ENCODE measurements at places on chromosomes 5 and 9. TPM values are rescaled to one million over a fixed set of nuclear protein-coding genes. Genes with fewer than 3 reads are reported as not detected.

GRCh38 chr9:23309800-23310199, 516.2 kb downstream of the ELAVL2 start:
- DNase-seq: no peak

GRCh38 chr9:37038302-37038942, 4.4 kb upstream of the PAX5 start:
- no peak for DNase-seq

GRCh38 chr9:3823842-3824475, 298.2 kb upstream of the RFX3 start:
- no peak for DNase-seq

GRCh38 chr5:119961993-119962392, 332.6 kb downstream of the FAM170A start:
- DNase-seq: no peak

DNA sequence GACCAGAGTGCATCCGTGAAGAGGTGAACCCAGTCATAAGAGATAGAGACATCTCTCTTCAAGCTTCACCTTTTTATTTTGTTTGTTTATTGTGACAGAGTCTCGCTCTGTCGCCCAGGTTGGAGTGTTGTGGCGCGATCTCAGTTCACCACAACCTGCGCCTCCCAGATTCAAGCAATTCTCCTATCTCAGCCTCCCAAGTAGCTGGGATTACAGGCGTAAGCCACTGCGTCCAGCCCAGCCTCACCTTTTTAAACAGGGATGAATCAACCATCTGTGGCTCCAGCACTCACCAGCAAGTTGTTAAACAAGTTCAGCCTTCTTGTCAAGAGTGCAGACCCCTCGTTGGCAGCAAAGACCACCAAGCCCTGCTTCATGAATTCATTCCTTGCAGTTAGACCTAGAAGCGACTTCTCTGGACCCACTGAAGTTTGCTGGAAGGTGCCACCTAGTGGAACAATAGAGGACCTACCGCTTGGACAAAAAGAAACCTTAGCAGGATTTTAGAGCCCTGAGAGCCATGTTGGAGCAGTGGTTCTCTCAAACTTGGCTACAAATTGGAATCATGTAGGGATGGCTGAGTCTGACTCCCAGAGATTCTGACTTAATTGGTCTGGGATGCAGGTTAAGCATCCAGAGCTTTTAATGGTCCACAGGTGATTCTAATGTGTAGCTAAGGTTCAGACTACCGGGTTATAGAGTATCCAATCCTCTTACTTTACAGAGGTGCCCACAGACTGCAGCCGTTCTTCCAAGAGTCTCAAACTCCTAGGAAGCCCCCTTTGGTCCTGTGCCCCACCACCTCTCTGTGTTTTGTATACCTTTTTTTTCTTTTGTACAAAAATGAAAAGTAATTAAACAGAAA, 10.5 kb upstream of the GALNT10 start:
- DNase-seq: no peak

DNA sequence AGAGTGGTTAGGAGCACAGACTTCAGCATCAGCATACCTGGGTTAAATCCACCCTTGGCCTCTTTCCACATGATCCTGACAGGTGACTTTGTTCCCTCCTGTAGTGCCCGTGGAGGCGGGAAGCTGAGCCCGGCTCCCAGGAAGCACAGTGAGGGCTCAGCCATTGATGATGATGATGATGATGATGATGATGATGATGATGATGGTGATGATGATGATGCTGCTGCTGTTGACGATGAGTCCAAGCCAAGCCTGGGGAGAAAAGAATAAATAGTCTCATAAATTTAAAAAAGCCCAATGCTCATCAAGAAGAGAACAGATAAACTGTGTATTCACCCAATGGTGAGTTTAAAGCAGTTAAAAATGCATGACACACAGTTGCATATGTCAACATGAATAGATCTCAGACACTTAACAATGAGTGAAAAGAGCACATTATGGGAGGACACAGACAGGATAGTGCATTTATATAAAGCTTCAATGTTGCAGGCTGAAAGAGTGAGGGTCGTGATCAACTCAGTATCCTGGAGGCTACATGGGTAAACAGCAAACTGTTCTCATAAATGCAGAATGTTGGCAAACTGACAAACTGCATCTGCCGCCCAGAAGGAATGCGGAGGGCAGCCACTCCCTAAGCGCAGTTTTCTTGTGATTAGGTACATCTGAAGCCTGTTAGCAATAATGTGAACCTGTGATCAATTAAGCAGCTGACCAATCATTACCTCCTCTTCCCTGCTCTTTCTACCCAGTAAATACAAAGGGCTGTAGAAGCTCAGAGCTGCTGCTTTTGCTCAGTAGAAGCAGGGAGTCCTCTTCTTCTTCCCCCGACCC, 11.7 kb upstream of the CFAP157 start:
- DNase-seq: no peak

- no peak for DNase-seq
These were observed 176.7 kb downstream of the MED10 start for GRCh38 chr5:6201631-6202030.

Gene IL3
- not detected for total RNA-seq

- DNase-seq: no peak
These were observed 83.4 kb downstream of the PARP8 start for GRCh38 chr5:50749873-50750272.

Gene MYMK
- not detected for total RNA-seq

Gene PCDH12
- total RNA-seq: 8.7 TPM

Gene SIT1
- total RNA-seq: 0.24 TPM

Gene C5
- total RNA-seq: 5.9 TPM

Gene MTREX
- 56.6 TPM for total RNA-seq

Gene GAS1
- total RNA-seq: 204 TPM
